ENCODE measurements at places on chromosomes 6 and 20.

- peak; percentile 49 for DNase-seq
These were observed 162.2 kb downstream of the TBXT start for GRCh38 chr6:166005401-166005943.

- DNase-seq: no peak
These were observed 38.2 kb downstream of the JAG1 start for GRCh38 chr20:10635476-10636208.

DNA sequence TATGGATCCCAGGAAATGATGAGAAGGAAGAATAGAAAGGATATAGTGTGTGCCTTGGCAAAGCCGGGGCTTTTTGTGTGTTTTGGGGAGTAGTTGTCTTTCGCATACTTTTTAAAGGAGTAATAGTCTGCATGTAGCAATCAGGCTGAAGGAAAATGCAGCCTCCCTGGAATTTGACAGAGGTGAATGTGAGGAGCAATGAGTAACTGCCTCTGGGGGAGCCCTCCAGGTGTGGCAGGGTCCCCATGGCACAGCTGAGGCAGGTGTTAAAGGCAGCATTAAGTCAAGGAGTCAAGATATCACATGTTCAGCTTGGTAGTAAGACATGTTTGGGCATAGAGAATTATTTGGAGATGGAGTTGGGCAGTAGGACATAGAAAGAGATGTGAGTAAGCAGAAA is 203.1 kb downstream of the C6orf118 start:
- DNase-seq: no peak

DNA sequence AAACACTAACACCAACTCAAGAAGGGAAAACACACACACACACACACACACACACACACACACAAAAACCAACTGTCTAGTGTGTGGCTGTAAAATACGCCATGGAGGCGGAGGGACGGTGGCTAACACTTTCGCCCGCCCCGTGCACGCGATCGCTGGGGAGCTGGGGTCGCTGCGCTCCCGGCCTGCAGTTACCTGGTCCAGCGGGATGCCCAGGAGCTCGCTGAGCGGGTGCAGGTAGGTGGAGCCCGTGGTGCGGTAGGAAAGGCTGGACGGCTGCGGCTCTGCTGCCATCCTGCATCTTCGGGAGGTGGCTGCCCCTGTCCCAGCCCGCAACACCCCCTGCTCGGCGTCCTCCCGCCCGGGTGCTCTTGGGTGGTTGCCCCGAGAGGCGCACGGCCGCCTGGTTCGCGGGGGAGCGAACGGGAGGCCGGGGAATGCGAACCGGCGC is 303 bp downstream of the MBOAT1 start:
- no peak for DNase-seq

DNA sequence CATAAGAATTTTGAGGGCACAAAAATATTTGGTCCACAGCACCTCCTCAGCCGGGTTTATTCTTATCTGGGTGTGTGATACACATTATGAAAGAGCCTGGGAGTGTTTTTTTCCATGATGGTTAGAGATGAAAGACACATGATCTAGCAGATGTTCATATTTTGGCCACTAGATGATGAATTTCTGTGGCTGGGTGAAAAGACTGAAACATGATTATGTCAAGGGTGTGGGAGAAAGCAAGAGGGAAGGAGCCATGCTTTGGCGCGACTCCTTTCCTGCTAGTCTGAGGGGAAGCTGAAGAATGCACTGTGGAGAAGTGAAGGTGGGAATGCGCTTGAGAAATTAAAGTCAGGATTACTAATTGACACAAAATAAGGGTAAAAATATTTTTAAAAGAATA is 102.3 kb downstream of the SH3BGRL2 start:
- no peak for DNase-seq

Measured in hippocampal formation (tissue), 2 donors.